NCI-H1048 (cell line): ENCODE measurements at places on chromosomes 13 and 19.

- no peak for DNase-seq
Measured at GRCh38 chr19:50534478-50534877, 20.8 kb upstream of the ASPDH start.

DNA sequence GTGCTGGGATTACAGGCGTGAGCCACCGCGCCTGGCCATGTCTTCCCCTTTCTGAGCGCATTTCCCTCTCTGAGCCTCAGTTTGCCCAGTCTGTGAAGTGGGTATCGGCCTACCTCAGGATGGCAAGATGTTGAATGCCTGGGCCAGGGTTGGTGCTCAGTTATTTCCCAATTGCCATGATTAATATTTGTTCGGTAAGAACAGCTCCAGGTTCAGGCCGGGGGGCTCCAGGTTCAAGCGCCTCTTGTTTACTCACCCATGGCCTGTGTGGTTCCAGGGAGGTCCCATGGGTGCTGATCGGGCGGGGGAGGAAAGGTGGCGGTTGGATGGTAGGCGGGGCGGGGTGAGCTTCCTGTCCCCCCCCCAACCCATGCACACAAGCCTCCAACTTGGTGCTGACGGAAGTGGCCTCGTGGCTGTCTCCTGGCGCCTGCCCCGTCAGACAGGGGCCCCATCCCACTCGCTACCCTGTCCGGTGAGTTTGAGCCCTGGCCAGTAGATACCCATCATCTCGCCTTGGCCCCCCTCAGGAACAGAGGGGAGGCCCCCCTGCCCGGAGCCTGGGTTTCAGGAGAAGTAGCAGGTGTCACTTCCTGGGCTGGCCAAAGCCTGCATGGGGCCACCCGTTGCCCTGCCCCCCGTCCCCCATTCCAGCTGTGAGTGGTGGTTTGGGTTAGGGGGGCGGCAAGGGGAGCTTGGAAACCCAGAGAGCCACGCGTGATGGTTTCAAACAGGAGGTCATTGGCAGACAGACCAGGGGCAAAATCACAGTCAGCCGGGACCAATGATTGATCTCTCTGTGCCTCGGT, at the start of gene FCHO1:
FCHO1 (plus strand) TSS at position 375 of the 809 bp plus-strand sequence. CDS start 3,688 bp downstream, outside the sequence.
- no peak for DNase-seq

GRCh38 chr19:16529466-16530144, 12.6 kb downstream of the CHERP start:
- DNase-seq = no peak

GRCh38 chr13:62643007-62643483, 1227.4 kb upstream of the PCDH20 start:
- no peak for DNase-seq

GRCh38 chr19:42242069-42242511, 312 bp downstream of the GSK3A start:
- DNase-seq = no peak

- DNase-seq = no peak
Measured at GRCh38 chr13:65964672-65965071, 1265.5 kb downstream of the PCDH9 start.

GRCh38 chr13:79030513-79030912, 371.6 kb upstream of the OBI1 start:
- no peak for DNase-seq

GRCh38 chr19:14187561-14187960, 18.4 kb downstream of the ADGRL1 start:
- DNase-seq = no peak

GRCh38 chr19:8050274-8051096, 2.1 kb upstream of the CCL25 start:
- DNase-seq = peak; percentile 88

GRCh38 chr13:40598569-40598968, 67.9 kb downstream of the FOXO1 start:
- DNase-seq = no peak

GRCh38 chr19:11423164-11423790, 4.2 kb upstream of the RGL3 start:
- DNase-seq = no peak

- no peak for DNase-seq
Measured at GRCh38 chr13:39108783-39109182, 70.5 kb downstream of the NHLRC3 start.

DNA sequence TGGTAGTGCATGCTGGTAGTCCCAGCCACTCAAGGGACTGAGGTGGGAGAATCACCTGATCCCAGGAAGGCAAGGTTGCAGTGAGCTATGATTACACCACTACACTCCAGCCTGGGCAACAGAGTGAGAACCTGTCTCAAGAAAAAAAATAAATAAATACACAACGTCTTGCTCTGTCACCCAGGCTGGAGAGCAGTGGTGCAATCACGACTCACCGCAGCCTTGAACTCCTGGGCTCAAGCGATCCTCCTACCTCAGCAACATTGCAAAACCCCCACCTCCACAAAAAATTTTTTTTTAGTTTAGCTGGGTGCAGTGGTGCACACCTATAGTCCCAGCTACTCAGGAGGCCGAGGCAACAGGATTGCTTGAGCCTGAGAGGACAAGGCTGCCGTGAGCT, 8.8 kb downstream of the TPM4 start:
- no peak for DNase-seq

DNA sequence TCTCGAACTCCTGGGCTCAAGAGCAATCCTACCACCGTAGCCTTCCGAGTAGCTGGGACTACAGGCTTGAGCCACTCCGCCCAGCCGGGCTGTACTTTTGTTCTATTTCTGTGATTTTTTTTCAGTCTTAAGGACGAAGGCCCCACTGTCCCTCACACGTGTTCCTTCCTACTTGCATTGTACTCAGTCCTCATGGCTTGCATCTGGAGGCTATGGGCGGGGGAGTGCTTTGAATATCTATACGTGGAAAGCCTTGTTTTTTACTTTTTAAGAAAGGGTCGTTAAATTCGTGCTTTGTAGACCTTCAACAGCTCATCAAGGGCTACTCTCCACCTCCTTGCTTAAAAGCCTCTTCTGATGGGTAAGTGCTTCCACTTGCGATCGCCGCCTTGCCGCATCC, 36.8 kb downstream of the NLRP12 start:
- DNase-seq = no peak

- no peak for DNase-seq
Measured at GRCh38 chr13:97492257-97492656, 58.3 kb downstream of the RAP2A start.

DNA sequence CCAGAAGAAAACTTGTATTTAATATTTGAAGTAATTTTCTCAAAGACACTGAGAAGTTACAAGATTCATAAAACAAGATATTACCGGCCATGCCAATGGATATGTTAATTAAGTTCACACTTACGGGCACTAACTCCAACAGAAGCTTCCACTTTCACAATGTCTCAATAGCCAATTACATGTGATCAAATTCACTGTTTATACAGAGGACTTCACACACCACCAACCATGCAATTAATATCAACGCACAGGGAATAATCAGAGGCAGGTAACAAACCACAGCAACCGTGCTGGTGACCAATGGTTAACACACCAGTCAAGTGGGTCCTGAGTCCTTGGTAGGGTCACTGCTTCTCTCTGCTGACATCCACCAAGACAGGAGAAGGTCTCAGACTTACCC, 5.9 kb upstream of the ACOD1 start:
- no peak for DNase-seq

DNA sequence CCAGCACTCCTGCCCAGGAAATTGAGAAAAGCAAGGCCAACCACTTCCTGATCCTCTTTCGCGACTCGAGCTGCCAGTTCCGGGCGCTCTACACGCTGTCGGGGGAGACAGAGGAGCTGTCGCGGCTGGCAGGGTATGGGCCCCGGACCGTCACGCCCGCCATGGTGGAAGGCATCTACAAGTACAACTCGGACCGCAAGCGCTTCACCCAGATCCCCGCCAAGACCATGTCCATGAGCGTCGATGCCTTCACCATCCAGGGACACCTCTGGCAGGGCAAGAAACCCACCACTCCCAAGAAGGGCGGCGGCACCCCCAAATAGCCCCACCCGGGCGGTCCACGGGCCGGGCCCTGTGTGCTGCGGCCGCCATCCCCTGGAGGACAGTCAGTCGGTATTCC, 11.6 kb downstream of the XAB2 start:
- no peak for DNase-seq

- DNase-seq = no peak
Measured at GRCh38 chr13:72290962-72291681, 424.1 kb upstream of the DACH1 start.

DNA sequence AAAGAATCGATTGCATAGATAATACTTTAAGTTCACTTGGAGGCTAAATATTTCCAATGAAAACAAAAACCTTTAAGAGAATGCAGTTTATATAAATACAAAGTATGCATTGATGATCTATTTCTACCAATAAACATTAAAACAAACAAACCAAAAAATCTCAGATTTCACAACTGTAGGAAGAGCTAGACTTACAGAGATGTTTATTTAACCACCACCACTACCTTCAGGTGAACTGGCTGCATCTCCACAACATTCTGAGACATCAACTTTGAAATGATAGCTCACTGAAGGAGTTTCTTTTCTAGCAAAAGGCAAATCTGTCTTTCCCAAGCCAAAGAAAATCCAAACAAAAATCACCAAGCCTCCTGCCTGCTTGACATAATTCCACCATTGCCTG, 44.2 kb downstream of the FOXO1 start:
- no peak for DNase-seq

GRCh38 chr19:57263244-57263741, 17.0 kb upstream of the ZNF460 start:
- DNase-seq = no peak

DNA sequence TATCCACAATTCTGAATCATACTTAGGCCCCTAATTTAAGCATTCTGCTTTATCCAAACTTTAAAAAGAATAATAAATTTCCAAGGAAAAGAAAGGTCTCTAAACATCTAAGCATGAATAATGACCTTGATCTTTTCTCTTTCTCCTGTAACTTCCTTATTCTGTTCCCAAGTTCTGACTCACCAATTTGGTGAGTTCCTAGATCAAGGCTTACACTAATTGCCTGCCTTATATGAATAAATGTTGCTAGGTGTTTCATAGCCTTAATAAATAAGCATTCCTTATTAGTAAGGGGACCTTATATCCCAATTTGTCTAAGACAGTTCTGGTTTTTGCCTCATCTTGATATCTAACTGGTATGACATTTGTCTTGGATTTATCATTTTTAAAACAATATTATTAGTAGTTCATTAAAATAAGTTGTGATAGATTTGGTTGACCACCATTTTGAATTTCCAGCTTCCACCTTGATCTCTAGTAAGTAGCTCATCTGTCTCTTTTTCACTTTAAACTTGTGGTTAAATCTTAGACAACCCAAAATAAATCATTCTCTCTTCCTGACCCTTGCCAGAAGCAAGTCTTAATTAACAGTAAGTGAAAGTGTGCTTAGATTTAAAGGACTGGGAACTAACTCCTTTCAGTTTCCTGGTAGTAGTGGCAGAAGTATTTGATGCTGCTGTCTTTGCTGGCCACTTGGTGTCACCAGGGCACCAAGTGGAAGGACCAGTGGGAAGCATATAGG, 121.2 kb upstream of the MLNR start:
- no peak for DNase-seq

DNA sequence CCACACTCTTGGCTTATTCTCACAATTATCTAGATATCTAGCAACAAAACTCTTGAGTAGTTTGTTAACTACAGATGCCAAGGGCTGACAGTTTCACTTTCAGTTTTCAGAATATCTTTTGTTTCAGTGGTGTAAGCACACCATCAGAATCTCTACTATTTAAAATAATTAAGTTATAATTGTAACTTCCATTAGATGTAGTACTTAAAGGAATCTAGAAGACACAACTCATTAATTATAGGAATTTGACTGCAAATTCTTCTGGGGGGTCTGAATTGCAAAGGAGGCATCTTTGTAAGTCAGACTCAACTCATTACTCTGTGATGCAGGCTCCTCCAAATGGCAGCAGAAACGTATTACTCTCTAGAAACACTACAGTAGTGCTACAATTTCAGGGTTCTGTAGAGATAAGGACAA, 44.9 kb upstream of the USPL1 start:
- no peak for DNase-seq

GRCh38 chr19:6473647-6474046, 7.9 kb downstream of the DENND1C start:
- no peak for DNase-seq

GRCh38 chr13:25678398-25678797, 306.6 kb downstream of the ATP8A2 start:
- DNase-seq = no peak

GRCh38 chr13:51324714-51325420, 14.6 kb upstream of the SERPINE3 start:
- DNase-seq = peak; percentile 72

DNA sequence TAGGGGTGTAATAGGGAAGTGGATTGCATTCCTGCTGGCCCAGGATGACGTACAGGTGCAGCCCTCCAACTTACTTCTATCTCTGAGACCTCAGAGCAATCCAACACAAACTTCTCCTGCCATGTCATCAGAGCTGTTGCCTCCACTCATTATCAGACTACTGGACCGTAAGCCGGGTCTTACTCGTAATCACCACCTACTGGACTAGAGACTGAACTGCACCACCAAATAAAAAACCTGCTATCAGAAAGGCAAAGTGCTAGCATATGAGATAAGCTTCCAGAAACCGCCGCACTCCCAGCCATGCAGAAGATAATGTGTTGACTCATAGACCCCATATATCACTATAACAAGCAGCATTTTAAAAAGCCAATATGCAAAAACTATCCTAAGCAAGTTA, 102.0 kb downstream of the SLITRK1 start:
- DNase-seq = no peak
